ENCODE measurements at places on chromosomes 6 and 20. TPM values are rescaled to one million over a fixed set of nuclear protein-coding genes. Genes with fewer than 3 reads are reported as not detected.

DNA sequence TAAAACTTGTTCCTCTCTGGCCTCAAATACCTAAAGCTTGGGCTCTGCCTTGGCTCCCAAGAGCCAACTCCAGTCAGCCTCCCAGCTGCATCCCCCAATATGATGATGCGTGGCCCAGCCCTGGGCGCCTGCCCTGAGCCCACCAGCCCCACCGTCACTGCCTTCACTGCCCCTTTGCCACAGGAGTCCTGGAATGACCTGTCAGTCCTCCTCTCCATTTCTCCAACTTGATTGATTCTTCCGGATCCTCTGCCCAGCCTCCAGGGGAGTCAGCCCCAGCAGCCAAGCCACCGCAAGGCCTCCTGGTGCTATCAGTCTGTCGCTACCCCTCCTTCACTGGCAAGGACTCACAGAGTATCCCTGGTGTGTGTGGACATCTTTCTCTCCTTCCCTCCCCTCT is 96.7 kb upstream of the PMEPA1 start:
- DNase-seq = no peak

- DNase-seq = peak; percentile 60
Observed at GRCh38 chr6:98843271-98844243, 9.2 kb downstream of the POU3F2 start.

DNA sequence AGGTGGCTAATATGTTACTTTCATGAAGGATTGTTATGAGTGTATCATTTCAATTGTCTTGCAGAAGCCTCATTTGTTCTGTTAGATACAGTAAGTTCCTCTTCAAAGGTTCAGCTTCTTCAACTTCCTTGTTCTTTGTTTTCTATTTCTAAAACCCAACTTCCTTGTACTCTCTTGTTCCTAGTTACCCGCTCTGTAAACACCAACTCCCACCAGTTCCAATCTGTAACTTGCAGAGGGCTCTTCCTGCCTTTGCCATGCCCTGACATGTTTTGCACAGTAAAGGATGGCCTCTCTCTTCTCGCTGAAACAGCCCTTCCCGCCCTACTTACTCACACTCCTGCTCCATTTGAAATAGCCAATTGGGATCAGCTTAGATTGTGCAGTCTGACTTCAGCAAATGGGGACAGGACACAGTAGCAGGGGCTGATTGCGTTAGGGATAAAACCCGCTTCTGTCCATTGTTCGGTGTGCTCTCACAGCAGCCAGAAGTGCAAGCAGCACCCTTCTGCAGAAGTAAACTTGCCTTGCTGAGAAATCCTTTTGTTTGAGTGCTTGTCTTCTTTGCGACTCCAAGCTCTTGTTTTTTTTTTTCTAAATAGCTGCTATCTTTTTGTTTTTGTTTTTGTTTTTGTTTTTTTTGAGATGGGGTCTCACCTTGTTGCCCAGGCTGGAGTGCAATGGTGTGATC is 45.9 kb upstream of the POU5F1 start:
- DNase-seq = no peak

DNA sequence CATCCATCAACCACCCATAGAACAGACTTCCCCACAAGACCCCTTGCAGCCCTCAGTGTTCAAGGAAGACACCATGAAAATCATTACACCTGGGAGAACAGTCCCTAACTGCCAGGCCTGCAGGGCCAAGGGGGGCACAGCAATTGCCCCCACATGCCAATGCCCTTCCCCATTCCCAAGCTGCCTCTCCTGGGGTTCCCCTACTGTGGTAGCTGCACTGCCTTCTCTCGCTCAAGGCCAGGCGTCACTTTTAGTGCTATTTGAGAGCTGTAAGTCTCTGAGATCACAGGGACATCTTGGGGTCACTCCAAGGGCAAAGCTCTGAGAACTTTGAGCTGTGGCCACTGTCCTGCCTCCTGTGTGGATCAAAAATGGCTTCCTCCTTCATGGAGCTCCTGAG is 6.0 kb upstream of the ACSS1 start:
- DNase-seq = peak; percentile 1

DNA sequence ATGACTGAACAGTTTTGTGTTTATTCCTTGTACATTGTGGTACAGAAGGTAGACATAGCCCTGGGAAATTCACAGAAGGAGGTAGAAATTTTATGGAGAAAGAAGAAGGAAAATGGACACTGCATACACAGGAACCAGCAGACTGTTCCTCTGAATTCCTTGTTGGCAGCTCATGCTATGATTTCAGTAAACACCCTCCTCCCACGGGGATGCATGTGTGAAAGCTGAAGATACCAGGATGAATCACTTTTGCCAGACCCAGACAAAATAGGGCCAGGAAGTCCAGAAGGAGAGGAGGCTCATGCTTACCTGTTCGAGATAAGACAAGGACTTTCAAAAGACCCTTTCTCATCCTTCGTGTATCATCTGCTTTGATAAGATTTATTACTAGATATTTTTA is 110.3 kb upstream of the GGTLC1 start:
- DNase-seq = no peak

DNA sequence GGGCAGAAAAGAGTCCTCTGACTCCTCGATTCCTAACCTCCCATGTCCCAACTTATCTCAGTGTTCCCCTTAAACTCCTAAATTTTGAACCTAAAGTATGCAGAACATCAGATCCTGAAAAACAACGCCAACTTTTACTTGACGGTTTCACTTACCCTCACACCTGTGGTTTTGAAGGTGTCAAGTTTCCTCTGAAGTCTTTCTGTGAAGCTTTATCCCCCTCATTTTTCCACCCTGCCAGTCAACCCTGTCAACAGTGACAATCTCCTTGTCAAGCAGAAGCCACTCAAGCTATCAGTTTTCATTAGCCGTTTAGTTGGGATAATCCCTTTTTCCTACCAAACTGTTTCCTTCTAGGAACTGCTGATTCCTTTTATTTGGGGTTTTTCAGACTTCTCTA is 245.4 kb upstream of the PREP start:
- no peak for DNase-seq

The ENPP3 gene
- not detected for total RNA-seq

DNA sequence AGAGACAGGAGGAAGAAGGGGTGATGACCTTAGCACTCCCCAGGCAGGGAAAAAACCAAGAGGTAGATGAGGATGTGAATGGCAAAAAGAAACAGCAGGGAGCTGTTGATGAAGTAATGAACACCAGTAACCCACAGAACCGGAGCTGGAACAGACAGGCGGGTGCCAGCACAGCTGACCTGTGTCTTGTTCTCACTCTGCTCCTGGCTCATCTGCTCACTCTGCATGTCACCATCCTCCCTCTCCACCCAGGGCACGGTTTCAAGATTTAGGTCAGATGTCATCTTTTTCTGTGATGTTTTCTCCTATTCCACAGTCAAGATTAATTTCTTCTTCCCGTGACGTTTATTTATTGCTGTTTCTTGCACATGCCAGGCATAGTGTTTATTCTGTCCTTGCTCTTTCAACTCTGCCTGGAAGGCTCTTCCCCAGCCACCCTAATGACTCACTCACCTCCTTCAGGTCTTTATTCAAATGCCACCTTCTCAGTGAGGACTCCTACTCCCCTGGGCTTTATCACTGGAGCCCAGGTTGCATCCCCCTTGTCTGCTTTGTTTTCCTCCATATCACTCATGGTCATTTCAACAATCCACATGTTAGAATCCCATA is 164.5 kb upstream of the HDAC2 start:
- no peak for DNase-seq

DNA sequence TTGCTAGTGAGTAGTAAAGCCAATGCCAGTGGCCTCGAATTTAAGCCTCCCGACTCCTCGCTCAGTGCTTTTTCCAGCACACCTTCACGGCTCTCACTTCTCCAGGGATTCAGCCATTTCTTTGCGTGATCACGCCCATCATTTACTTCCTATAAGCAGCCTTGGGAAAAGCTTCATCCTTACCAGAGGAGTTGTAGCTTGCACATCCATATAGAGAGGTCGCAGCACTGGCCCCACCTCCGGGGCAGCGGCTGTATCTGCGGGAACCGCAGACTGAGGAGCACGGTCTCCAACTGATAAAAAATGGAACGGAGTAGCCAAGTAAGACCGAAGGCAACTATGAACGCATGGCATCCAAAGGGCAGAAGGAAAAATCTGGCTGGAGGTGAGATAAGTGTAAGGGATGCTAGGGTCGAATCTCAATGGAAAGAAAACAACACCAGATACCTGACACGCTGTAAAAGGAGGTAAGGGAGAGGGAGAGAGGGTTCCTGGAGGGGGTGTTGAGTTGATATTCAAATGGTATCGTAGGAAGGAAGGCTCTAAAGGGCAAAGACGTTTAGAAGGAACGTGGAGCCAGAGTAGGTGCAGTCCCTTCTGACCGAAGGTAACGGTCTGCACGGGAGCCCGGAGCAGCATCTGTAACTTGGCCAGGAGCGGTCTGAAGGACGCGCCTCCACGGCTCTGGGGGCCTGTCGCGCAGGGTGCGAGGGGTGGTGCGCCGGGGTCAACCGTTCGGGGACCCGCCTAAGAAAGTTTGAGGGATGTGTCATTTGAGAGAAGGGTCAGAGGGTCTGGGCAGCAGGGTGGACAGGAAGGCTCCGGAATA is 640 bp downstream of the NFS1 start:
- DNase-seq = peak; percentile 55

DNA sequence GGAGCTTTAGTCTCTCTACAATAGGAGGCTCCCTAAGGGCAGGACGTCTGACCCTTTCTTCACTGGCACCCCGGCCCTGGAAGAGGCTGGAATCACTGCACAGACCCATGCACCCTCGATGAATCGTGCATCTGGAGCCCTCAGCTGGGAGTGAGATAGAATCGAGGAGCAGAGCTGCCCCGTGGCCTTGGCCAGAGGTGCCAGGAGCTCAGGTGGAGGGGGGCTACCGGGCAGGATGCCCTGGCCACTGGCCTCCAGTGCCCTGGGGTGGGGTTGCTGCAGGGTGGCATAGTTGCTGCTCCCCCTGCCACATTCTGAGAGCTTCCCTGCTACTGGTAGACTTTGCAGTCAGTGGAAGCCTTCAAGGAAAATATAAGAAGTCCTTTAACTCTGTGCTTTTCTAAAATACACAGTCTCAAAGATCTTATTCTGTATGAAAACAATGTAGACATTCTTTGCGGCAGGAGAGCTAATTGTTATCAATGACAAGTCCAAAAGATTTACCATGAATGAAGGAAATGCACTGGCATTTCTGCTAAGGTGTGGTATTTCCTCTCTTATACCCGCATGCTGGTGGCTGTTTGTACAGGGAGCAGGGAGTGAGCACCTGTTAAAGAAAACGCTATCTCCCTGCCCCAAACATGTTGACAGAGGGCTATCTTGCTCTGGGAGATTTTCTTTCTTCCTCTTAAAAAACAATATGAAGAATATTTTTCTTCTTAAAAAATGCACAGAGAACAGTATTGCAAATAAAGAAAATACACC is 122.8 kb downstream of the C6orf118 start:
- no peak for DNase-seq

DNA sequence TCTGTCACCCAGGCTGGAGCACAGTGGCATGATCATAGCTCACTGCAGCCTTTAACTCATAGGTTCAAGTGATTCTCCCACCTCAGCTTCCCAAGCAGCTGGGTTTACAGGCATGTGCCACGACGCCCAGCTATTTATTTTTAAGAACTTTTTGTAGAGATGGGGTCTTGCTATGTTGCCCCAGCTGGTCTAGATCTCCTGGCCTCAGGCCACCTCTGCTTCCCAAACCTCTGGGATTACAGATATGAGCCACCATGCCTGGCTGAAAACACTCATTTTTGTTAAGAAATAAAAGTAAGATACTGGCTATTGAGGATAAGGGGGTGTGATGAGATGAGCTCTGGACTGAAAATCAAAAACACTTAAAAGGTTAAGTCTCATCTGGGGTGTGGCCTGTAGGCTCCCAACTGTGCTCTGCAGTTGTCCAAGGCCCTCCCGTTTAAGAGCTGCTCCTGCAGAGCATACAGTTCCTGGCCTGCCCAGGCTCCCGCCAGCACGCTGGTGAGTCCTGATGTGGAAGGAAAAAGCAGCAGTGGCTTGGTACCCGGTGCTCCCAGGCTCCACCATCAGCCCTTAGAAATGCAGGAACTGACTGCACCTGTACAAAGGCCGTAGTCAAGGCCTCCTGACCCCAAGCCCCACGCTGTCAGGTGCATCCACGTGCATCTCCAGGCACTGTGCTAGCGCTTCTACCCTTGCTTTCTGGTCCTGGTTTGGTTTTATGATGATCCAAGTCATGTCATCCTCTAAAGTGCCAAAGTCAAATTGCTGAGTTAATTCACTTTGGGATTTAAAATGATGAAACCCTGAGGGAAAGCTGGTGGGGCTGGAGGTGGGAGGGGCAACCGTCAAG is 111.5 kb downstream of the TMEM242 start:
- DNase-seq = no peak

GRCh38 chr6:38131527-38131965 is 312.0 kb downstream of the ZFAND3 start:
- no peak for DNase-seq

- no peak for DNase-seq
Observed at GRCh38 chr6:23656255-23657194, 469.5 kb upstream of the NRSN1 start.

- no peak for DNase-seq
Observed at GRCh38 chr6:36136034-36136433, 5.7 kb downstream of the MAPK13 start.

DNA sequence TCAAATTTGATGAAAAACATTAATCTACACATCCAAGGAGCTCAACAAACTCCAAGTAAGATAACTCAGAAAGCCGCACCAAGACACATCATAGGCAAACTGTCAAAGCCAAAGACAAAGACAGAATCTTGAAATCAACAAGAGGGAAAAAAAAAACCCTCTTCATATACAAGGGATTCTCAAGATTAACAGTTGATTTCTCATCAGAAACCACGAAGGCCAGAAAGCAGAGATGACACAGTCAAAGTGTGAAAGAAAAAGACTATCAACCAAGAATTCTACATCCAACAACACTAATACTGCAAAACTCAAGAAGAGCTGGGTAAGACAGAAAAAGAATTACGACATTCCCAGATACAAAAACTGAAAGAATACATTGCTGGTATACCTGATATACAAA is 73.8 kb downstream of the CDK19 start:
- DNase-seq = no peak

GRCh38 chr6:30981942-30982772 is 1.4 kb upstream of the MUC21 start:
- no peak for DNase-seq

The HLA-DMB gene
- total RNA-seq = not detected

- no peak for DNase-seq
Observed at GRCh38 chr6:122798099-122798641, 9.1 kb downstream of the SMPDL3A start.

GRCh38 chr6:53898026-53898795 is 103.4 kb downstream of the LRRC1 start:
- no peak for DNase-seq

DNA sequence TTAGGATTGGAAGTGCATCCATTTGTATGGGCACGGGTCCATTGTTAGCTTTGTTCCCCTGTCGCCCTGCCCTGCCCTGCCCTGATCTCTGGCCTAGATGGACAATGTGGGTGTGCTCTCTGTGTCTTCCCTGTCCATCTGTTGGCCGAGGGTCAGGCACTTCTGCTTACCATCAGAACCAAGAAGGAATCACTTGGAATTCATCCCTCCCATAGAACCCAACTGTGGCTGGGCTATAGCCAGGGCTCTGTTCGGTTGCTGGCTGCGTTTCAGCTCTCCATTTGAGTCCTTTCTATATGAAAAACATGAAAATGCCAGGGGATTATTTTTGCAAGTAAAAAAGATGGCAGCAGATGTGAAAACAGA is 26.6 kb upstream of the TULP4 start:
- peak; percentile 36 for DNase-seq

- DNase-seq = no peak
Observed at GRCh38 chr20:58377766-58378401, 11.1 kb upstream of the VAPB start.

The BTBD9 gene
- 18.8 TPM for total RNA-seq

The PTK6 gene
- 0.17 TPM for total RNA-seq

The UNC5CL gene
- 1.0 TPM for total RNA-seq

All from glutamatergic neuron (in vitro differentiated cells).